ENCODE measurements at places on chromosomes 7 and 10.

GRCh38 chr7:79227044-79227443, 226.4 kb downstream of the MAGI2 start:
- DNase-seq: peak; percentile 47

- peak; percentile 80 for DNase-seq
These were observed 29.0 kb upstream of the ZNF273 start for GRCh38 chr7:64874114-64874513.

- DNase-seq: no peak
These were observed 91.9 kb upstream of the GATA3 start for GRCh38 chr10:7962592-7962991.

GRCh38 chr10:61542596-61542995, 89.4 kb upstream of the TMEM26 start:
- DNase-seq: no peak

DNA sequence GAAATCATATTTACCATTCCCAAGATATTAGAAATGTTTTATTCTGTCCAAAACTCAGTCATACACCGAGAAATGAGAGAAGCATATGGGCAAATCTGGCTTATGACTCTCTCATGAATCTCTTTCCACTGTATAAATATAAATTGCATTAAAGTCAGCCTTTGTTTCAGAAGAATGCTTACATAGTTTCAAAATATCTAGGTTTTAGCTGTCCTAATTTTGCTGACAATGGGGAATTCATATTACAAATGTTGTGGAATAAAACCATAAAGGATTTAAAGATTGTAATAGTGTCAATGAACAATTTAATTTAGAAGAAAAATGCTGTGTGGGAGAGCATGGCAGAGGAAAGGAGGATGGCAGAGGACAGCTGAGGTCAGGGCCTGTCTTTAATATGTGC, 185.0 kb upstream of the THSD7A start:
- DNase-seq: no peak

DNA sequence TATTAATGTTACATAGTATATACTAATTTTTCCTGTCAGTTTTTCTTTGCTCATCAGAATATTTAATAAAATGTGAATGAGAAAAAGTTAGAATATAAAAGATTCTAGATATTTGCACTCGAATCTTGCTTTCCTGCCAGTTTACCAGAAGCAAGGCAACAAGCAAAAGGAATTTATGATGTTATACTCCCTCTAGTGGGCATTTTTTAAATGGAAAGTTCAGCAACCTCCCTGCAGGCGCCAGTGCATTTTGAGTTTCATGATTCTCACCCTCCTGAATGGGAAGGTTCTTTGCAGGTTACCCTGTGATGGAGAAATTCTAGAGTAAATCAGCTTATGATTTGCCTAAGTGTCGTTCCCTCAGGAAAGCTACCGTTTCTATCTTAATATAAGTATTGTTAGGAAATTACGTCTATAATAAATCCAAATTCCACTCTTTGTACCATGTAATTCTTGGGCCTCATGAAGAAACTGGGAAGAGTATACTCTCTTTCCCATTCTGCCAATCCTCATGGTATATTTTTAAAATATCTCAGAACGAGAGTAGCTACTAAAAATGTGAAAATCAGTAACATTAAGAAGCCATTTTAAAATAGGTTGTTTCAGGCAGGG, 350.0 kb downstream of the CRPPA start:
- peak; percentile 71 for DNase-seq

DNA sequence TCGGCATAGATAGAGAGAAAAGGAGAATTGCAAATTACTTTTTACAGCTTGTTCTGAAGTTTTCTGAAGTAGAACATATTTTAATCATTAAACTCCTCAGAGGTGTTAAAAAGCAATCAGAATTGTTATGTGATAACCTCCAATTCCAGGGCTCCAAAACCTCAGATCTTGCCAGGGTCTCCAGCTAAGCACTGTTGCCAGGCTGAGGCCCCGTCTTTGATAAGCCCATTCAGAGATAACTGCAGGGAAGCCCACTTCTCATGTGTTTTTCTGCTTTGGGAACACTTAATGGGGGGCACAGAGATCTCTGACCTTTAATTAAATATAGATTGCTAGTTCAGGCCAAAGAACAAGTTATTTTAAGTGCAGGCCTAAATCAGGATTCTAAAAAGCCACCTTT, 40.4 kb downstream of the GFRA1 start:
- no peak for DNase-seq

GRCh38 chr10:80771902-80772555, 234.3 kb downstream of the SH2D4B start:
- no peak for DNase-seq

DNA sequence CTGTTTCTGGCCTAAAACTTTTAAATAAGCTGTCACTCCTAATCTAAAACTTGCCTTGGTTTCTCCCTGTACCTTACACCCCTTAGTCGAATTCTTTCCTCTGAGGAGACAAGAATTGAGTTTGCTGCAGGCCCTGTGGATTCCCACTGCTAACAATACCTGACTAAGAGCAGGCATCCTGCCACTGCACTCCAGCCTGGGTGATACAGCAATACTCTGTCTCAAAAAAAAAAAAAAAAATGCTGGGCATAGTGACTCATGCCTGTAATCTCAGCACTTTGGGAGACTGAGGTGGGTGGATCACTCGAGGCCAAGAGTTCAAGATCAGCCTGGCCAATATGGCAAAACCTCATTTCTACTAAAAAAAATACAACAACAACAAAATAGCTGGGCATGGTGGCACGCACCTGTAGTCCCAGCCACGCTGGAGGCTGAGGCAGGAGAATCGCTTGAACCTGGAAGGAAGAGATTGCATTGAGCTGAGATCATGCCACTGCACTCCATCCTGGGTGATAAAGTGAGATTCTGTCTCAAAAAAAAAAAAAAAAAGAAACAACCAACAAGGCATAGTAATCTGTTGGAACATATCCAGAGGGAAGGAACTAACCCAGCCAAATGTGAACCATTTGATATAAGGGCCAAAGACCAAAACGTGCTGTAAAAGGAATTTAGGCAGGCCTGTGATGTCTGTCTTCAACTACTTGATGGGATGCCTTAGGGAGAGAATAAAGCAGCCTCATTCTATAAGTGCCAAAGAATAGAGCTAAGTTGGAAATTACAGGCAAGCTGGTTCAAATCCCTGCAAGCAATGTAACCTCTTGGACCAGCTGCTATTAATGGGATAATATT, 732.7 kb upstream of the AUTS2 start:
- peak; percentile 87 for DNase-seq

GRCh38 chr10:89867964-89868363, 166.6 kb downstream of the KIF20B start:
- peak; percentile 76 for DNase-seq

- DNase-seq: no peak
These were observed 47.4 kb upstream of the CAMK2B start for GRCh38 chr7:44372560-44373417.

DNA sequence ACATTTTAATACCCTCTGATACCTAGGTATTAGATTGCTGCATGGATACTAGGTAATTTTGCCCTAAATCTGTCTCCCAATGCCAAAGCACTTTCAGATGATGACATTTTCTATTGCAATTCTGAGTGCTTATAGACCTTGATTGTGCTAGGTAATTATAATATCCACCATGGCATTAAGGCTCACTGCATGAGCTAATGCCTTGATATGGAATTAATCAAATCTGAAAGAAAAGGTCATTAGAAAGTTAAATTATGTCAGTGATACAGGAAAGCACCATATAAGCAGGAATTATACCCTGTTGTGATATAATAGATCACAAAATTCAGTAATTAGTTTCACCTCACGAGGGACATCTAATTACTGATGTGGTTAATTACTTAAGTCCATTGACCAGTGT, 521.4 kb downstream of the DNAJB9 start:
- no peak for DNase-seq

DNA sequence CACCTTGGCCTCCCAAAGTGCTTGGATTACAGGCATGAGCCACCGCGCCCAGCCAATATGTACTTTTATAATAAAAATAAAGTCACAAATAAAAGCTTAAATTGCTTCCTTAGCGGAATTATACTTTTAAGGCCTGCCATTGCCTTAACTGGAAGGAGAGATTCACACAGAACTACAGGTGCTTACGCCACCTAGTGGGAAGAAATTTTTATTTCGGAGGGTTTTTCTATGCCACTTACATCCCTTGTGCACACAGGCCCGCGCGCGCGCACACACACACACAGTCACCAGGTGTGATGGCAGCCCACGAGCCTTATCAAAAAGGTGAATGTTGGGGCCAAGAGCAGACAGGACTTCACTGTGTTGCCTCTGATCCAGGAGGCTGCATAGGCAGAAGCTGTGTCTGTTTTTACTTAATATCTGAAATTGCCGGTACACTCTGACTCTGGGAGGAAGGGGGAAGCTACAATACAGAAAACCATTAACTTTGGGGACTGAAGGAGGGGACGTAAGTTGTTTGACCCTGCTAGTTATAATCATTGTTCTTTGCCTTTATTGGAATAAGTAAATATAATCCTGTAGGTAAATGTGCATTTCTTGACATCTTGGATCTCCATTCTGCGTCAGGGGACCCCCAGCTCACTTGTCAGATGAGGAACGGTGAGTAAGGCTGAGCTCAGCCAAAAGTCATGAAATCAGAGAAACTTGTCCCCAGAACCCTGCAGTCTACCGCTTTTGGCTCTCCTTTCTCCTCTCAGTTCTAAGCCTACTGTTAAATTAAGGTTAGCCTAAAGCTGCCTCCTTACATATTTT, 87.1 kb downstream of the SLC16A9 start:
- peak; percentile 55 for DNase-seq

- no peak for DNase-seq
These were observed 34.1 kb downstream of the MACC1 start for GRCh38 chr7:20183086-20183485.

GRCh38 chr10:109959259-109960145, 36.2 kb upstream of the XPNPEP1 start:
- no peak for DNase-seq

GRCh38 chr10:112949143-112949823, 764 bp upstream of the TCF7L2 start:
- peak; percentile 38 for DNase-seq

DNA sequence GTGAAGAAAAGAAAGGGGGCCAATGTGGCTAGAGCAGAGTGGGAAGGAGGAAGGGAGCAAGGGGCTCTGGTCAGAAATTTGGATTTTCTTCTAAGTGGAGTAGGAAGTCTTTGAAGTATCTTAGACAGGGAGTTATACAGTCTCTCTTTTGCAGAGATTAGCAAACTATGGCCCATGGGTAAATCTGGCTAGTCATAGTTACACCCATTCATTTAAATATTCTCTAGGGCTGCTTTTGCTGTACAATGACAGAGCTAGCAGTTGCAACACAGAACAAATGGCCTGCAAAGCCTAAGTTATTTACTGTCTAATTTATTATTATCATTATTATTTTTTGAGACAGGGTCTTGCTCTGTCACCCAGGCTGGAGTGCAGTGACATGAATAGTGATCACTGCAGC, 10.5 kb upstream of the LAMB4 start:
- DNase-seq: no peak

DNA sequence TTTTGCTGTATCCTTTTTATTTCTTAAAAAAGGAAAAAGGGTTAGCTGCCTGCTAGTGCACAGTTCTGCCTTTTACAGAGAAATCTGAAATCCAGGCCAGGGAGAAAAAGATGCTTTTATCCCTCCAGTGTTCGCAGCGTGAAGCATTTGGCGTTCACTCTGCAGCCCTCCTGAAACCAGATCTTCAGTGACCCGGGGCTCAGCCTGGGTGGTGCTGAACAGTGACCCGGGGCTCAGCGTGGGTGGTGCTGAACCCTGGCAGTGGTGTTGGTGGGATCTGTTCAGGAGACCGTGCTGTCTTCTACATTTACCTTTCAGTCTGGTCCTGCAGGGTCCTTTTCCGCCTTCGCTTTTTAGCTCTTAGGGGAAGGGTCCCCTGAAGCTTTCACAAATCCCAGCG, 164.7 kb upstream of the KLF6 start:
- DNase-seq: no peak

DNA sequence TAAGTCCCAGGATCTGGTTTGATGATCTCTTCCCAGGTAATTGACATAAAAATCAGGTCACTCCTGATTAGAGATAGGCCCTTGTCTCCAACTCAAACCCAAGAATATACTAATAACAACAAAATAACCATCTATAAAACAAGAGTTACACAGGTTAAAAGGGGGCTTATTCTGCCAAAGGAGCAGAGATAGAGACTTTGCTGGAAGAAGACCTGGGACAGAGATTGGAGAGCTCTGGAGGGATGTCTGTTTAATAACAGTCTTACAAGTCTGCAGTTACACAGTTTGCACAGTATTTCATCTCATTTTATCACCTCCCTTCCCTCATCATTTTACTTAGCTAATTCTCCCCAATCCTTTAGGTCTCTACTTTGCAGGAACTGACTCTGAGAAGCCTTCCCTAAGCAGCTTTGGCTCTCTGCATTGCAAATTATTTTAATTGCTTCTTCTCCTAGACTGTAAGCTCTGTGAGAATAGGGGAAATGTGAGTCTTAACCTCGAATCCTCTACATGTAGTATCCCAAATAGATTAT, 3.7 kb upstream of the ZNF438 start:
- no peak for DNase-seq

GRCh38 chr7:106768324-106768751, 96.7 kb upstream of the PIK3CG start:
- peak; percentile 88 for DNase-seq

GRCh38 chr10:101552442-101552841, 35.6 kb downstream of the POLL start:
- no peak for DNase-seq

- DNase-seq: no peak
These were observed 151.5 kb upstream of the KLF6 start for GRCh38 chr10:3936422-3937040.

DNA sequence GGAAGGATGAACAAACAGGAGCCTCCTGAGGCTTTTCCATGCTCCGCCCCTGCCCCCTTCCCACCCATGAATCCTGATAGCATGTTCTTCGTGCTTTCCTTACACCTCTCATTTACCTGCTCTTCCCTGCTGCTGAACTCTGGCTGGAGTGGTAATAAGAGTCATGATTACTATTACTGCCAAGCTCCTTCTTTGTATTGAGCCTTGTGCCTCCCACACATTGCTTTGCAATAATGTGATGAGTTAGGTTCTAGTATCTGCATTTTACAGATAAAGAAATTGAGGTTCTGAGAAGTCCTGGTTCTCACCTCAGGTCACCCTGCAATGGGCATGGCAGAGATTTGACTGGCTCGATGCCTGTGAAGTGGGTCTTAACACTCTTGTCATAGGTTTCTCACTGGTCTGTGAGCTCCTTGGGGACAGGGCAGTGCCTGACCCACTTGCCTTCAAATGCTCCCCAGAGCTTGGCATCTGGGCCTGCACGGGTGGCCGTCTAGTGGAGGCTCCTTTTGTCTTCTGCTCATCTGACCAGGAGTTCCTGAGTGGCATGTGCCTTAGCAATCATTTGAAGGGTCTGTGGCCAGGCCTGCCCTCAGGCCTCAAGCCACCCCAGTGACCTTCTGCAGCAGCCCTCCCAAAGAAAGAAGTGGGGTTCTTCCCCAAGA, 309.2 kb upstream of the ZMIZ1 start:
- DNase-seq: no peak

DNA sequence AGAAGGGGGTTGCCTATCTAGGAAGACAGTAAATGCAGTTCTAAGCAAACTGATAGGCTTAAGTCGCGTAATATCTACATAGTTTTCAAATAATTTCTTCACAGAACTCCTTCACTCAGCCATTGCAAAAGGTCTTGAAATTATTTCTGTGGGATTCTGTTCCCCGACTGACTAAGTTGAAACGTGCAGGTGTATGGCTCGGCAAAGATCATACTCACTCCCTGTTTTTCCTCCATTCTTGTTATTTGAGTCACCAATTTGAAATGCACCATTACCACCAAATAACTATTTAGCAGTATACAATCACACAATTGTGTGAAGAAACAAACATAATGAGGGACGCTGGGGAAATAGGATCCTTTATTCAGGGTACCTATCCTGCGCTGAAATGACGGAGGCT, 771.1 kb downstream of the GATA3 start:
- no peak for DNase-seq

All from M059J (cell line).